ENCODE measurements at places on chromosomes 1 and 21. TPM values are rescaled to one million over a fixed set of nuclear protein-coding genes. Genes with fewer than 3 reads are reported as not detected.

- no peak for DNase-seq
Observed at GRCh38 chr1:96145492-96145891, 576.1 kb upstream of the PTBP2 start.

GRCh38 chr1:71583756-71584155 is 502.9 kb upstream of the ZRANB2 start:
- DNase-seq = no peak

- no peak for DNase-seq
Observed at GRCh38 chr1:31961536-31961935, 23.4 kb upstream of the PTP4A2 start.

GRCh38 chr1:229661022-229661877 is 35.2 kb downstream of the URB2 start:
- DNase-seq = no peak

DNA sequence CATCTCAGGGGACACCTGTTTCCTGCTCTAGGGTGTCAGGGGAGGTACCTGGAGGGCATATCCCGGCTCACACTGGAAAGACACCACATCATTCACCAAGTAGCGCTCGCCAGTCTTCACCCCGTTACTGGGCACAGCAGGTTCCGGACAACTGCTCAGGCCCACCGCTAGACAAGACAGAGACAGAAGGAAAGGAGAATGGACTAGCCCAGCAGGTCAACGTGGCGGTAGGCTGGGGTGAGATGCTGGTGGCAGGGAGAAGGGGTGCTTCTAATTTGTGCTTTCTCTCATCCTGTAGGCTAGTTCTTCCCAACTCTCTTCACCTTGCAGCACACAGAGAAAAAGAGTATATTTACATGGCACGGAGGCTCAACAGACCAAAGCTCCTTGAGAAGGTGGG is 145.0 kb downstream of the ZSCAN20 start:
- DNase-seq = no peak

- no peak for DNase-seq
Observed at GRCh38 chr1:38204698-38205097, 158.1 kb upstream of the POU3F1 start.

DNA sequence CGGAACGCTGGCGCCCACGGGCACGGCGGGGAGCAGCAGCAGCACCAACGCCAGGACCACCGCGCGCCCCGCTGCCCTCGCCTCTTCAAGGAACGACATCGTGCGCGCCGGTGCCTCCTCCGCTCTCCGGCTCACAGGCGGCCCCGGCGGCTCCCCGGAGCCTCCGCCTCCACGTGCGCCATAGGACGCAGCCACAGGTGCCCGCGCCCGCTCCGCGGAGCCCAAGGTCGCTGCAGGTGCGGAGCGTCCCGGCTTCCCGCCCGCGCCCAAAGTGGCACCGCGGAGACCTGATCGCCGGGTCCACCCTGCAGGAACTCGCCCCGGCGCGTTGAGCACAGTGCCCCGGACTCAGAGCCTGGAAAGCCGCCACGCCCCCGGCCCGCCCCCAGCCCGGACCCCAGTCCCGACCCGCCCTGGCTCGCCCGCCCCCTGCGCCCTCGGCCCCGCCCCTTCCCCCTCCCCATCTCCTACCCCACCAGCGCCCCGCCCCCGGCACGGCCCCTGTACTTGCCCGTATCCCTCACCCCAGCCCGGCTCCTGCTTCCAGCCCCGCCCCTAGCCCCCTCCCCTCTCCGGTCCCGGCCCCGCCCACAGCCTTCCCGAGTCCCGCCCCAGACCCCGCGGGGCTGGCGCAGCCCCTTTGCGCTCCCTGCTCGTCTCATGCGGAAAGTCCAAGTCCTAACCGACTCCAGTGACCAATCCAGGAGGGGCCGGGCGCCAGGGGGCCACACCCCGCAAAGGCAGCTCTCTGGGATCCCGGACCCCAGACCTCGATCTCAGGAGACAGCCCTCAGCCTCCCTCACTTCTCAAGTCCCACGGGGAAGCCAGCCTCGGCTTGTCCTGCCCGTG is at the start of gene MEGF6:
MEGF6 (minus strand) TSS at position 339 of the 850 bp plus-strand sequence; CDS start at position 99, 240 bp downstream.
- no peak for DNase-seq

Gene UBASH3A
- total RNA-seq = not detected

DNA sequence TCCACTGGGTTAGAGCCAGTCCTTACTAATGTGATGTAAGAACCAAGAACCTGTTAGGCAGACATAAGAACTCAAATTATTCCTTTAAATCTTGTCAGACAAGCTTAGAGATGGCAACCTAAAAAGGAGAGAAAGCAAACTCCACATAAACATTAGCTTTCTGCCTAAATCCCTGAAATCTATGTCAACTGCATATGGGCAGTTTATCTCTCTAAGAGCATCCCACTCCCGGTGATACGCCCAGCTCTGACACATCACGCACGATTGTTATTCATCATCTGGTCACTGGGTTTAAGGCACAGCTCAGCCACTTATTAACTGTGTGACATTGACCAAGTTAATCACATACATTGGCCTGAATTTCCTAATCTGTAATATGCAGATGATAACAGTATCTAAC is 323.7 kb downstream of the HHIPL2 start:
- DNase-seq = no peak

- no peak for DNase-seq
Observed at GRCh38 chr1:10818262-10819197, 22.1 kb upstream of the CASZ1 start.

GRCh38 chr1:247400685-247401084 is 15.3 kb upstream of the NLRP3 start:
- DNase-seq = no peak

Gene SYCP1
- not detected for total RNA-seq

DNA sequence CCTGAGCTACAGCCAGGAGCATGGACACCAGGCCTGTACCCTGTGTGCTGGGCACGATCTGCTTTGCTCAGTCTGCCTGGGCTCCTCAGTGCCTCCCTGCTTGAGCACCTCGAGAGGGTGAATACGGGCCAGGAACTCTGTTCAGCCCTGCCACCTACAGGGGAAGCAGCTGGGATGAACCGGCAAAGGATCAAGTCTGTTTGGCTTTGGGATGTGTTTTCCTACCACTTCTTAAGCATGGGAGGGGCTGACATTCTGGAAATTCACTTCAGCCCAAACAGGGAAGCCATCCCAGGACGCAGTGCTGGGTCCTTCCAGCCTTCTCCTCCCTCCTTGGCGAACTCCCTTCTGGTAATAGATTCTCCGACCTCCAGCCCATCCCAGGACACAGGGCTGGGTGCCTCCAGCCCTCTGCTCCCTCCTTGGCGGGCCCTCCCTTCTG is 55.8 kb upstream of the SELENON start:
- no peak for DNase-seq

GRCh38 chr1:164668491-164669400 is 109.8 kb downstream of the PBX1 start:
- DNase-seq = no peak

DNA sequence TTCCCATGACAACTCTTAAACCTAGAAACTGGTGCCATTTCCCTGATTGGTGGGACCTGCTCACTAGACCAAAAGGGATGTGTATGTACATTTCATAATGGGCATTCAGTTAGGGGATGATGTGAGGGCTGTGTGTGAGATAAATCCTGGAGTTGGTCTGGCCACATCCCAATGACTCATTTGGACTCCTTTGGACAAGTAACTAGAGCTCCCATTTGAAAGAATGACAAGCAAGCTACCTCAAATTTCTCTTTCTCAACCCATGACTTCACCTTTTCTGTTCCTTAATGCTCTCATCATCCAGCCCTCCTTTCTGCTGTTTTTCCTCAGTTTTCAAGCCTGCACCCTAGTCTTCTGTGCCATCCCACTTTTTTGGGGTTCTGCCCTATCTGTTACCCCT is 27.9 kb downstream of the EBNA1BP2 start:
- no peak for DNase-seq

Gene TMIGD3
- not detected for total RNA-seq

- no peak for DNase-seq
Observed at GRCh38 chr1:205424901-205425600, 3.2 kb upstream of the LEMD1 start.

GRCh38 chr1:21149855-21150432 is 26.8 kb downstream of the EIF4G3 start:
- DNase-seq = no peak

- peak; percentile 55 for DNase-seq
Observed at GRCh38 chr21:44425895-44426662, 29.2 kb upstream of the LRRC3 start.

GRCh38 chr21:45863267-45863666 is 118.3 kb upstream of the COL6A1 start:
- no peak for DNase-seq

DNA sequence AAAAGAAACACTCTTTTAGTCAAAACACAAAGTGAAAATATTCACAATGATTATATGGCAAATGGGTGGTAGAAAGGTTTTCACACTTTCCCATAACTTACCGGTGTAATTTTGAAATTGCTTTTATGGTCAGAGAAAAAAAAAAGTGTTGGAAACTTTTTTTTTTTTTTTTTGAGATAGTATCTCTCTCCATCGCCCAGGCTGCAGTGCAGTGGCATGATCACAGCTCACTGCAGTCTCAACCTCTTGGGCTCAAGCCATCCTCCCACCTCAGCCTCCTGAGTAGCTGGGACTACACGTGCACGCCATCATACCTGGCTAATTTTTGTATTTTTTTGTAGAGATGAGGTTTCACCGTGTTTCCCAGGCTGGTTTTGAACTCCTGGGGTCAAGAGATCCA is 3.3 kb downstream of the IFNGR2 start:
- no peak for DNase-seq

DNA sequence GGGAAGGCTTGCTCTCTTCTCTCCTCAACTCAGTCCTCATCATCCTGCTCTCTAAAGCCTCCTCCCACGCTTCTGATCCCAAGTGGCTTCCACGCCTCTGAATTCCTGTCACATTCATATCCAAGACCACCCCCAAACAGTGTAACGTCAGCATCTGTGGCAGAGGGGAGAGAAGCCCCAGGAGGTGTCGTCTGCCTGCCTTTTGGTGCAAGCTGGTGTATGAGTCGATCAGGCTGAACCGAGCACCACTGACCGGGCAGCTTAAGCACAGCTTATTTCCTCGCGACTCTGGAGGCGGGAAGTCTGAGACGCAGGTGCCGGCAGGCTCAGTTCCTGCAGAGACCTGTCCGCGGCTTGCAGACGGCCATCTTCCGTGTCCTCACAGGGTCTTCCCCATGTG is 123.8 kb upstream of the RAB4A start:
- no peak for DNase-seq

Gene CFAP74
- total RNA-seq = not detected

DNA sequence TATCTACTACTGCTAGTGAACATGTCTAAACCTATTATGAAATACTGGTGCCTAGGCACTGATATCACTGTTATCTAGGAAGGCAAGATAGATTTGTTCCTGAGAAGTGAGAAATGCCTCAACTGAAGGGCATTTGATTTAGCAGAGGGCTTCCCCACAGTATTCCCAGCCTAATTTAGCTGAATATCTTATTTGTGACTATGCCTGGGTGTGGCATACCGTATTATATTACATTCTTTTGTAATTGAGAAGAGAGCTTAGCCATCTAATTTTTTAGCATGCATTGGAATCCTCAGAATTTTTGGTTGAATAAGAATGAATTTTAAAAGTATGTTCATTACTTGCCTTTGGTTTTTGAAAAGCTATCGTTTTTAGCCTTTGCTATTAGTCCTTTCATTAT is 99.1 kb downstream of the ZP4 start:
- DNase-seq = no peak

Gene SASS6
- total RNA-seq = 2.4 TPM

DNA sequence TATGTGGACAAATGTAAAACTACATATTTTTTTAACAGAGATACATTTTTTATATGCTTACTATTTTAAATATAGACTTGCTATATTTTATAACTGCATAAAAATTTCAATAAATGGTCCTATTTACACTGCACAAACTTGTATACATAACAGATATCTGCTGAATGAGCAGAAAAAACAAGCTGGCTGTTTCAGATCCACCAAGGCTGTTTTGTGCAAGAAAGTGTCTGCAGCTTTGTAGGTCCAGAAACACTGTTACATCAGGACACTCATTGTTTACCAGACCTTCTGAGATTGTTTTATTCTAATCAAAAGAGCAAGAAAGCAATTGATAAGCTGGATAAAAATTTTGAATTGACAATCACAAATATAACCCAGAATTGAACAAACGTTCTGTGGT is 99.3 kb downstream of the NCAM2 start:
- no peak for DNase-seq

GRCh38 chr1:230570724-230571360 is 71.4 kb upstream of the COG2 start:
- no peak for DNase-seq

Gene NR0B2
- not detected for total RNA-seq

- DNase-seq = no peak
Observed at GRCh38 chr21:26072666-26073615, 97.6 kb downstream of the APP start.

- DNase-seq = no peak
Observed at GRCh38 chr21:14070049-14070893, 140.5 kb downstream of the LIPI start.

DNA sequence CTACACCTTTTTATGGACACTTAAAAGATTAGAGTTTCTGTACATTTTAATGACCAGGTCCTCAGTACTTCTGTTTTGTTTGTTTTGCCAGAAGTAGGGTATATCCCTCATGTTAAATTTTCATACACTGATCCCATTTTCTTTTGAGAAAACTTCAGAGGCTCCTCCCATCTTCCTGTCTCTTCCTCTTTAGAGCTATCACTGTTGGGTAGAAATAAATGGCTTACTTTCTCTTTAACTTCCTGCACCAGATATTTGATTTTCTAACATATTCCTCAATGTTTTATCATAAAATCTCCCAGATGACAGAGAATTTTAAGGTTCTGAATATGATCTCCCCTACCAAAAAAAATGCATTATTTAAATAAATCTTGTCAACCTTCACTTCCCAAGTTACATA is 23.4 kb downstream of the VAV3 start:
- DNase-seq = no peak

DNA sequence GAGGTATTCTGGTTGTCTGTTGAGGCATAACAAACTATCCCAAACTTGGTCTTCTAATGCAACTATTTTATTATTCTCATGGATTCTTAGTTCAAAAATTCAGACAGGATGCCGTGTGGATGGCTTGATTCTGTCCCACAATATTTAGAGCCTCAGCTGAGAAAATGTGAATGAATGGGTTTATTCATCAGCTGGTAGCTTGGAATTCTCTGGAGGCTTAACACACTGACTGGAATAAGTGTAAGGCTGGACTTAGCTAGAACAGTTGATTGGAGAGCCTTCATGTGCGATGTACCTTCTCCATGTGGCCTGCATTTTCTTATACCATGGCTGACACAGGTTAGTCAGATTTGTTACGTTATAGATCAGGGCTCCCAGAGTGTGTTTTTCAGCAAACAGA is 30.8 kb downstream of the TNNI3K start:
- no peak for DNase-seq
